ENCODE measurements at places on chromosomes 1 and 21.

GRCh38 chr1:200139661-200140250 lies 112.2 kb downstream of the NR5A2 start:
- peak; percentile 33 for DNase-seq

GRCh38 chr1:7457811-7458210 lies 313.3 kb upstream of the VAMP3 start:
- no peak for DNase-seq

DNA sequence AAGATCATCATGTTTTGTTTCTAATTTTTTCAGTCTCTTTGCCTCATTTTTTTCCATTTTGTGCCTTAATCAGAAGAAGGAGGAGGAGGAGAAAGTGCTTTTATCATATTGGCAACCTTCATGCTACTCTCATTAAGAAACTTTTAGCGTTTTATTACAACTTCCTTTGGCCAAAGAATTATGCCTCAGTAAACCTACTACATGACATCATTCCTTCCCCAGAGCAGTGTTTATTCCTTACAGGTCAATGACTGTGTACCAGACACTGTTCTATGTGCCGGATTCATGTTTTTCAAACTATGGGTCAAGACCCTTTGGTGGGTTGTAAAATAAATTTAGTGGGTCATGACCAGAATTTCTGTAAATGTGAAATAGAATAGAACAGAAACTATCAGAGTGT lies 110.4 kb downstream of the SLC30A10 start:
- no peak for DNase-seq

DNA sequence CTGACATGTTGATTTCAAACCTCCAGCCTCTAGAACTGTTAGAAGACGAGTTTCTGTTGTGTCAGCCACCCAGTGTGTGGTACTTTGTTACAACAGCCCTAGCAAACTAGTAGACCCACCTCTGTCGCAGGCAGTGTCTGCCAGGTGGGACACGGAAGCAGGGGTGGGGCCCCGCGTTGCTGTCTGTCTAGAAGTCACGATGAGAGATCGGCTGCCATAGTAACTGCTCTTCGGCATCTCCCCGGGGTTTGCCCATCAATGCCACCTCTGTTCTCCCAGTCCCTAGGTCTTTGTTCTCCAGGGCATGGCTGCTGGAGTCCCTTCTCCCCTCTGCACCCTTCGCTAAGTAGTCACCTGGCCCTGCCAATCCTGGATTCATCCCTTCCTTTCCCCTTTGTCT lies 15.2 kb upstream of the CLSTN1 start:
- no peak for DNase-seq

DNA sequence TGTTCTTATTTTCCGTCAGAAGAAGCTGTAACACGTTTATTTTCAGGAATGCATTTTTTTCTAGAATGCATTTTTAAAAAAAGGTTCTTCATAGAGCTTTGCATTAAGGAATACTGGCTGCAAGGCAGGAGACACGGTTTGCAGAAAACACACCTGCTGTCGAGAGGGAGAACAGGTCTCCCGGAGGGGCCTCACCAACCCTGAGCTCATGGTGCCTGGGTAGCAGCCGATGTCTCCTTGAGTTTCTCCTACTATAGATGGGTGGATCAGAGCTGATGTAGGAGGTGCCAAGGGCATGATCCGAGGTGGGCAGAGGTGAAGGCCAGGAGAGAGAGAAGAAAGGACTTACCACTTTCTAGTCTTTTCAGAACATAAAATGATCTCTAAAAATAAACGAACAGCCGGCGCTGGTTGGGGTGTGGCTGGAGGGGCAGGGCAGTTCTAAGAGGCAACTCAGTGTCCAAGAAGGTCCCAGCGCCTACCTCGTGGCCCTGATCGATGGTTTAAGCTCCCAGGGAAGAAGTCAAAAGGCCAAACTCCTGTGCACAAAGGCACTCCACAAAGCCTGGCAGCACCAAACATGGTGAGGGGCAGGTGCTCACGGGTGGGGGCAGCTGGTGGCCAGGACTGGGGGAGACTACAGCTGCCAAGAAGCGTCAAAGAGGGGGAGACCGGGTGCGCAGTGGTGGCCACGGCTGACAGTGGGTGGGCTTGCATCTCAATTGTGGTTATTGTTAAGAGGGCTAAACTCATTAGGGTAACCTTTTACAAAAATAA lies 12.2 kb downstream of the MORN1 start:
- no peak for DNase-seq

All from 8988T (cell line).